ENCODE measurements at places on chromosomes 6 and 20. TPM values are rescaled to one million over a fixed set of nuclear protein-coding genes. Genes with fewer than 3 reads are reported as not detected.
A peak's percentile ranks its signal among the peaks of the same experiment; 100 is the strongest.

GRCh38 chr6:90583836-90584481 lies 2.9 kb downstream of the MAP3K7 start:
- no peak for DNase-seq

DNA sequence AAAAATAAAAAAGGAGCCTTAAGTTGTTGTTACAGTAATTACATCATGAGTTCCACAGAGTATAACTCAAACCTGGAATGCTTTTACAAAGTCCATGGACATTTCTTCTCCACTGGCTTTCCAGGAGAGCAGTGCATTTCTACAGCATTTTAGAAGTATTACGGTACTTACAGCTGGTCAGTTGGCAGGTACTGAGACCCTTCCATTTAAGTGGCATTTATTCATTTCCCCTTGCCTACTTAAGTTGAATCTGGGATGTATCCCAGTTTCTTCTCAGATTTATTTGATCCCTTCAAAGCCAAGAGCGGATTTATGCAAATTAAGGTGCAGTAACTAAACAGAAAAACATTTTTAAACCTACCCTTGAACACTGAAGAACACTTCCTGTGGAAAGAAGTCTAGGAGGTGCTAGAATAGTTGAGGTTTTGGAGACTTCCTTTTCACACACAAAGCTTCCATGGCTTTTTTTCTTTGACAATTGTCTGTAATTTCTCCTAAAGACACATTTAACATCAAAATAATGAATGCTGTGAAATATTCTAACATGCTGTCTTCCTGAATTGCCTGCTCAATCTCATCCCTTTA lies 3.4 kb downstream of the PRDM13 start:
- DNase-seq, result no peak

GRCh38 chr6:35673755-35674154 lies 15.0 kb downstream of the FKBP5 start:
- DNase-seq, result peak; percentile 57

DNA sequence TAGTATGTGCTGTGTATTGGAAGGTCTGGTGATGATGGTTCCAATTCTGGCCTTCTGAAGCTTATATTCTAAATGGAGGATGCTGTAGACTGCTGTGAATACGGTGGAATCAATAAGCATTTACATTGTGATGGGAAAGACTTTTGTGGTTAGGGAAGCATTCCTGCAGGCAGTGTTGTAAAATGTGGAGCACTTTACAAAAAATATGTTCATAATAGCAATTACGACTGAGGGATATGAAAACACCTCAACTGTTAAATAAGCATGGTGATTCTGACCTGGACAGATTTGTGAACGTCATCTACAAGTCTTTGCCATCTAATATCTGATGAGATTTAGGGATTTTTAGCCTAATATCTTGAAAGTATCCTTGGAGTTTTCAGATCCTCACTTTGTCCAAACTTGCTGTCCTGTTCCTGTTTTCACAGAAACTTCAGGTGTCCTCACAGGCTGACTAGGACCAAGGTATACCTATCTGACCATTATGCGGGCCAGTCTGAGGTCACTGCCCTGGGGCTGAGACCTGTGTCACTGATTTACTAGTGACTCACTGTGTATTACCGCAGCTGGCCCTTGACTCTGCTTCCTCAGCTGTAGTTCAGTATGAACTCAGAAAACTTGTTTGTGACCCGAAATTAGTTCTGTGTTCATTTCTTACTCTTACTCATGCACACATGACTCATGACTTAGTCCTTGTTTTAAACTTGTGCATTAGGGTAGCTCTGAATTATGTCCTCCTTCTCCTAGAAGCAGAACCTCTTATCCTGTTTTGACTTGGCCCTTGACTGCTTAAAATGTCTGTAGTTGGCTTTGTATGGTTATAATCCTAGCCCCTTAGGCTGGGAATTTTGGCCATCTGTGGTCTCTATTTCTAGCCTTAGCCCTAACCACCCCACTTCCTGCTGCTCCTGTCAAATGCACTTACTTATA lies 343.0 kb downstream of the CDKAL1 start:
- DNase-seq, result peak; percentile 60

- peak; percentile 83 for DNase-seq
These were observed 546.6 kb downstream of the CD83 start for GRCh38 chr6:14664112-14664601.

GRCh38 chr6:101126501-101126900 lies 245.4 kb upstream of the ASCC3 start:
- DNase-seq, result no peak

The CST5 gene
- not detected for total RNA-seq

The TCP11 gene
- total RNA-seq, result not detected

The VGLL2 gene
- not detected for total RNA-seq

The RNF5 gene
- total RNA-seq, result 59.9 TPM

The PKIB gene
- total RNA-seq, result not detected

The SOX12 gene
- 11.2 TPM for total RNA-seq

All from activated CD4-positive, alpha-beta T cell treated with anti-CD3 and anti-CD28 coated beads, Interleukin-2, amount 10 ng/mL, durations not matched to agents 24 days and 14 days (primary cell).